ENCODE measurements at places on chromosomes 4 and X.

- no peak for DNase-seq
Measured at GRCh38 chr4:24514808-24515207, 69.5 kb downstream of the DHX15 start.

DNA sequence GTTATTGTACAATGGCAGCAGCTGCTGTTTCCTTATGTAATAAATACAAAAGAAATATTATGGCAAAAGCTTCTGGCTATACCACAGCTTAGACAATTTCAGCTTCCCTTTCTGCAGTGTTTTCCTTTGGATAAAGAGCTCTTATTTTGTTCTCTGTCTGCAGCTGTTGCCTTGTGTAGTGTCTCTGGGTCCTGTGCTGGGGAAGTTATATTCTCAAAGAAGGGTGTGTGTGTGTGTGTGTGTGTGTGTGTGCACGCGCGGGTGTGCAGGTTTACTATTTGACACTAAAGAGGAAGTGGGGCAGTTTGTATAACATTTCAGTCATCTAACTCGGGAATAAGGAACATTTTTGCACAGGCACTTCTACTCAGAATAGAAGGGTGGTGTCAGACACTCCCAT is 83.6 kb downstream of the REPS2 start:
- peak; percentile 28 for DNase-seq

DNA sequence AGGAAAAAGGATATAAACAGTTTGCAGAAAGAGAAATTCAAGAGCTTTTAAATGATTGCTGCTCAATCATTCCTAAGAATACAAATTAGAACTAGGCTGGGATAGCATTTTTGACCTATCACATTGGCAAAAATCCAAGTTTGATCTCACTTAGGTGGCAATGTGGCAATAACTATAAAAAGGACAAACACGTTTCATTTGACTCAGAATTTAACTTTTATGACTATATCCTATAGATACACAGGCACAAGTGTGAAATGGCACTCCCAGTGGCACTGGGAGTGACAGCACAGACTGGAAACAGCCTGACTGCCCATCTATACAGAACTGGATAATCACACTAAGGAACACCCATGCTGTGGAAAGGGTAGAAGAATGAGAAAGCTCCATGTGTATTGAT is 11.1 kb downstream of the CENPU start:
- DNase-seq, result no peak

DNA sequence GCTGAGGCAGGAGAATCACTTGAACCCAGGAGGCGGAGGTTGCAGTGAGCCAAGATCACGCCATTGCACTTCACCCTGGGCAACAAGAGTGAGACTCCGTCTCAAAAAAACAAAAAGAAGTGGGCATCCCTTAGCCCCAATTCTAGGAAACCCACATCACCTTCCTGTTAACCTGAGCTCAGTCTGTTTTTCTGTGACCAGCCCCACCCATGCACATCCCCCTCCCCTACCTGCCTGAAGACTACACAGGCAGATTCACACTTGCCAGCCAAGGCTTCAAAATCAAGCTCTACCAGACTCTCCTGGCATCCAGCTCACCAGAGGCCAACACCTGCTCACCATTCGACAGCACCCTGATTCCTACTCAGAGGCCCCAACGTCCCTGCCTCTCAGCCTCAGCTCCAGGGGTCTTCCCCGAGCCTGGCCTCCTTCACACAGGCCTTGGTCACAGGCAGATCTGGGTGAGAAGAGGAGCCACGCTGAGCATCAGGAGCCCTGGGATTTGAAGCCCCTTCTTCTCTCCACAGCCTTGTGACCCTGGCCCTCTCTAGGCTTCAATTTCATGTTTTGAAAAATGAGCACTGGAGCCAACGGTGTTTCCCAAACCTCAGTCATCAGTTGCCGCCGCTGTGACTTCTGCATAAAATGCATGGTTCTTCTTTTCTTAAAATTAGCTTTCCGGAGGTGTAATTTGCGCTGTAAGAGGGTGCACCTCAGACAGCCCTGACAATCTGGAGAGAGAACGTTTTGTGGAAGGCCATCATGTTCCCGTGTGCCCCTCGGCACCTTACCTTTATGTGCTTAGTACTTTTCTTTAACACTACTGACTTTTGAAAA is 47.3 kb downstream of the JAKMIP1 start:
- DNase-seq, result no peak

DNA sequence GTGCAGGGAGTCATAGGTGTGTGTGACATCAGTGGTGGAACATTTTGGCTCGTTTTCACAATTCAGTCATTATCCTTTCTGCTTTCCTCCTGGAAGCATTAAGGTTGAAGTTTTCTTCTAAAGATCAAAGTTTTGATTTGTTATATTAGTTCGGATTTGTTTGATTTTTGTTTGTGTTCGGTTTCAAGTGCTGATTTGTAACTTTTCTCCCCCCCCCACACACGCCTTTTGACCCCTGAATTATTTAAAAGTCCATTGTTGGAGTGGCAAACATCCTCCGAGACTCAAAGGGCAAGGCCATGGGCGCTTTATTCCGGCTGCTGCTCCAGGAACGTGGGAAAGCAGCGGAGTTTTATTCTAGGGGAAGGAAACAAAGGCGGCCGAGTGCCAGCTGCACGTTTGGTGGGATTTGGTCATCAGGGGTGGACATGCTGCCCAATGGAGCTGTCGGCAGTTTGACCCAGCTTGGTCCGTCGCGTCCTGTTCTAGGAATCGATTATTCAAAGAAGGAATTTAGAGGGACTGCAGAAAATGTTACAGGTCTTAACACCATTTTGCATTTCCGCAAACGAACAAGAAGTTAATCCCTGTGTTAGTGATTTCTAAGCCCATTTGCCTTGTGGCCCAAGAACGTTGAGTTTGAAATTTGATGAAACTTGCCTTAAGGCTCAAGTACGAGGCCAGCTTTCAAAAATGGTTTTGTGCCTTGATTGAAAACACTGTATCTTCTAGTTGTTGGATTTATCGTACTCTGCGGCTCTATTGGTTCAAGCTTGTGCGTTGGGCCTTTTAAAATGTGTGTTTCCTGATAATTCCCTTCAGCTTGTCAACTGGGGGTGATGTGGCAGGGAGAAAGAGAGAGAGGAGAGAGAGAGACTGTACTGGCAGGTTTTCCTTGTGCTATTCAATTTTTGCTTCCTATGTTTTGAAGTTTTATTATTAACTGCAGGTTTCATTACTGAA is 565 bp upstream of the ZNF41 start:
- DNase-seq, result no peak

DNA sequence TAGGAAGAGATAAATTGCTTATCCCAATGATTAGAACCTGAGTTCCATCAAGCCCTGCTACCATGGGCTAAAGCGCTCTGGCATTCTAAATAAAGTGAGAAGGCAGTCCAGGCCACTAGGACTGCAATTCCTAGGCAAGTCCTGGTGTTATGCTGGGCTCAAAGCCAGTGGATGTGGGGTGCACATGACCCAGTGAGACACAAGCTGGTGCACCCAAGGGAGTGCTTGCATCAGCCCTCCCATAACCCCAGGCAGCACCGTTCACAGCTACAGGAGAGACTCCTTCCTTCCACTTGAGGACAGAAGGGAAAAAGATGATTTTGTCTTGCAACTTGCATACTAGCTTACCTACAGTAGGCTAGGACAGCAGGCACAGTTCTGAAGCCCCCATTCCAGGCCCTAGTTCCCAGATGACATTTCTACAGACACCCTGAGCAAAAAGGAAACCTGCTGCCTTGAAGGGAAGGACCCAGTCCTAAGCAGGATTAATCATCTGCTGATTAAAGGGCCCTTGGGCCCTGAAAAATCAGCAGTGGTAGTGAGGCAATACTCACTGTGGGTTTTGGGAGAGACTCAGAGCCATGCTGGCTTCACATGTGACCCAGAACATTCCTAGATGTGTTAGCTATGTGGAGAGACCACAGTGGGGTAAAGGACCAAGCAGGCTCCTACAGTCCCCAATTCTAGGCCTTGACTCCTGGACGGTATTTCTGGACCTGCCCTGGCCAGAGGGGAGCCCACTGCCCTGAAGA is 77.8 kb downstream of the KLHL13 start:
- DNase-seq, result no peak

DNA sequence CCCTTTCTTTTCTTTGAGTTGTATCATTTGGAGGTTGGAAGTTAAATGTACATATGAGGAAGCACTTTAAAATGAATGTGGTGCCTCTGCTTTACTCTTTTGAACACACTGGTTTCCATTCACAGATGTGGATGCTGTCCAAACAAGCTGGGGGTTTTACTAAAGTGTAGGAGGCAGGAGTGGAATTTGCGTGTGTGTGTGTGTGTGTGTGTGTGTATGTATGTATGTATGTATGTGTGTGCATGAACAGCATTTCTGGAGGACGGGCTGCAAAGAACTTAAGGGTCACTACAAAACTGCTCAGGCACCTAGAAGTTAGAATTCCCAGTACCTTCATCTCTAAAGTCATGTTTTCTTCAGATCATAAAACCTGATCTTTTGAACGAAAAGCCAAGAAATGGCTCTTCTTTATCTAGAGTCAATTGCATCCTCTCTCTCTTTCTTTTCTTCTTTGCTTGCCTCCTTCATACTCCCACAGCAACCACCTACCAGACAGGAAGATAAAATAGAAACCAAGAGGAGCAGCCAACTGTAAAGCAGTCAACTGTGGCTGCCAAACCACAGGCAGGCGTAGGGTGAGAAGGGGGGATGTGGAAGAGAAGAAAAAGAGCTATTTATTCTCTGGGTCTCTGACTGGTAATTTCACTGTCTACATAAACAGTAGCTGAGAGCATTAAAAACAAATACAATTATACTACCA is 177.0 kb upstream of the RASGEF1B start:
- DNase-seq, result no peak

- no peak for DNase-seq
Measured at GRCh38 chr4:7901311-7901885, 38.3 kb downstream of the AFAP1 start.

- DNase-seq, result no peak
Measured at GRCh38 chr4:98446499-98447375, 185.6 kb downstream of the RAP1GDS1 start.

DNA sequence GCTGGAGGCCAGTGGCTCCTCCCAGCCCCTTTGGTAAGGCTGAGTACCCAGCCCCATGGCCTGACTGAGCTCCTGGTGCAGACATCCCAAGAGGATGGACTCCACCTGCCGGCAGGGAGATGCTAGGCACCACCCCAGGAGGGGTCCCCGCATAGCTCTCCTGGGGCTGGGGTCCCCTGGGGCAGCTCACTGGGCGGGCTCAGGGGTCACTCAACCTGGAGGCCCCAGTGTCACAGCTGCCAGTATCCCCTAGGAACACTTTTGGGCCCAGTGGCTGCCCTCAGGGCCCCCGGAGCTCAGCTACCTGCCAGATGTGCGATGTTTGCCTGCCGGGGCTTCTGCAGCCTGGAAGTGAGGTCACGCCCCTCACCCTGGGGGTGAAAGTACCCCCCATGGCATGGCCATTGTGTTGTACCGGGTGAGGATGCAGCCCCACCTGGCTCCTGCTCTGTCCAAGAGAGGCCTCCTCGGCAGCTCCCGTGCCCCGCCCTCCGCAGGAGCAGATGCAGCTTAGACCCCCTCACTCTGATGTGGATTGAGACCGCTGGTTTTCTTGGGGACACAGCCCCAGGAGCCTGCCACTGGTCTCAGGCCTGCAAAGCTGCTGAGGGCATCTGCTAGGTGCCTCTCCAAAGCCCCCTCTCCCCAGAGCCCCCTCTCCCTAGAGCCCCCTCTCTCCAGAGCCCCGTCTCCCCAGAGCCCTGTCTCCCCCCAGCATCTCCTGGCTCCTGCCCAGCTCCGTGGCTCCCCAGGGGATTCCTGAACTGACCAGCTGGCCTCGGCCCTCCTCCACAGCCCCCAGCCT is 6.7 kb upstream of the HGFAC start:
- no peak for DNase-seq

DNA sequence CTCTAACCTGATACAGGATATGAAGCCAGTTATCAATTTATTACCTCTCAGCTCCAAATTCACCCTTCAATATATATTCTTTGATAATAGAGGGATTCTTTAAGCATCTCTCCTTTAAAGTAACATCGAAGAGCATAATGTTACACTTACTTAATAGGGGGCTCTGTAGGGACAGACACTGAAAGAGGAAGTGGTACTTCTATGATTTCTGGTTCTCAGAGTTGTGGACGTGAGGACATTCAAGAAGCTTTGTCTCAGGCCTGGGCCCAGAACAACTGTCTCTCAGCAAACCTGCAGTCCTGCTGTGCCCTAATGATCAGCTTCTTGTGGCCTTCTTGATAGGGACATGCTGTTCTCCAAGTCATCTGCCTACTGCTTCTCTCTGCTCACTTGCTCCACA is 4.2 kb upstream of the ZXDB start:
- DNase-seq, result no peak

GRCh38 chr4:84389406-84389805 is 109.7 kb downstream of the NKX6-1 start:
- DNase-seq, result no peak

DNA sequence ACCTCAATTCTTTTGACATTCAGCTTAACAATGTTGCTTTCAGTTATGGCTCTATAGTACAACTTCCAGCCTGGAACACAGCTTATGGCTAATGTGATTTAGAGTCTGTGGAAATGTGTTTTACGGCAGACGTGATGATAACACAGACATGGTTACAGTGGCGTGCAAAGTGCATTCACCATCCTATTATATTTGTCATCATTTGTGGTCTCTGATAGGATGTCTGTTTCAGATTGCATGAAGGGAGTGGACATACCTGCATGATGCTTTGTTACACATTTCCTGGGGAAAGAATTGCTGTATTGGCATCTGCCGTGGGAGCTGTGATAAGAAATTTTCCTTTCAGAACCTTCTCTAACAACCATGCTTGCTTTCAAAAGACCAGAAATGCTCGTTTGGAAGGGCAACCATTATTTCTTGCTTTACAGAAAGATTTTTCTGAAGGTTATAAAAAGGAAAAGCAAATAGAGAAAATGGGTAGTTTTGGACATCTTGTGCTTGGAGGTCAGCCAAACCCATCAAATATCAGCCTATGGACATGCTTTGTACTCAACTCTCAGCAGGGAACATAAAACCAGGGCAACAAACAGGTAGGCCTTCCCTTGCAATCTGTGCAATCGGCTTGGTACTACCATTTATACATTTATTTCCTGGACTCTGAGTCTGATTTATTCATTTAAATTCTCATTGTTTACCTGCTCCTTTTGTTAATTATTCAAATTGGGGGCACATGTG is 273.9 kb downstream of the TLL1 start:
- no peak for DNase-seq

DNA sequence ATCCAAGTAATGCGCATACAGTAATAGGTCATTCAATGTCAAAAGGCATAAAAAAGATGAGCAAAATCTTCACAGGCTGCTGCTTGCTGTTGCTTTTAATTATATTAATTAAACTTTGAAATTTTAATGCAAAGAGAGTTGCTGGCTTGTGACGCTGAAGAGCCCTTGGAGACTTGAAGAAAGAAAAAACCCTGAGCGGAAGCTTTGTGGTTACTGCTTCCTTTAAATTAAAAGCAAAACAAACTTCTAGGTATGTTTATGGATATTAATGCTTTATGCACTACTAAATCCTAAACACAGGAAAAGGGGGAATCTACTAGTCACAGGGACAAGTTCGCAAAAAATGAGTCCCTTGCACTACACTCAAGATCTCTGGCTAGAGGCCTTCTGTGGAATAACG is 166.7 kb downstream of the ANTXR2 start:
- no peak for DNase-seq

GRCh38 chr4:170990989-170991589 is 822.1 kb upstream of the GALNTL6 start:
- no peak for DNase-seq
